Right ventricle myocardium inferior (tissue), 1 donor: ENCODE measurements at places on chromosomes 5 and 9. TPM values are rescaled to one million over a fixed set of nuclear protein-coding genes. Genes with fewer than 3 reads are reported as not detected.

- DNase-seq, result no peak
Observed at GRCh38 chr9:69395718-69396117, 70.7 kb downstream of the ENTREP1 start.

GRCh38 chr5:150272531-150272930 lies 17.0 kb downstream of the CAMK2A start:
- no peak for DNase-seq

DNA sequence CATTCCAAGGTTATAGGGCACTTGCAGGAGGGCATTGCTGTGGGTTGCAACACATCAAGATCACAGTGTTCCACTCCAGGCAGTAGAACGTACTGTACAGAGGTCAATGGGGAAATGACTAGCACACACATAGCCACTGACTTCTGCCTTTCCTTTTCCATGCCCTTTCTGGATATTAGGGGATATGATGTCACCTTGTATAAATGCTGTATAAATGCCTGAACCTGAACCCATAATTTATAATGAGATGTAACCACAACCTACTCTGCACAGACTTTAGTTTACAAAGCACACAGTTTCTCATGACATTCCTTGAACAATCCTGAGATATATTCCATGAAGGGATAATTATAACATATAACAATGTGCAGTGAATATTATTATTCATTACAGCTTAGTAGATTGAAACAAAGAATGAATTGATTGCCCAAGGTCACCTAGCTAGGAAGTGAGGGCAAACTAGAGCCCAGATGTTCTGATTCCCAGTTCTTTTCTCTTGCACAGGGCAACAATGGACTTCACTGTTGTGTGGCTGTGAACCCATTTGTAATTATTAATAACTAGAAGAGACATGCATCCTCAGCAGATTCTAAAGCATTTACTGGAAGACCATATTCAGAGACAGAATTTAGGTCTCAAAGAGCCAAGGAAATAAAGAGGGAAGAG lies 5.6 kb upstream of the ABLIM3 start:
- no peak for DNase-seq

GRCh38 chr5:180471866-180472265 lies 22.3 kb upstream of the CNOT6 start:
- no peak for DNase-seq

PPP2R2B gene
- 0.43 TPM for total RNA-seq
